Astrocyte (in vitro differentiated cells and primary cell): ENCODE measurements at places on chromosomes 12 and 14. TPM values are rescaled to one million over a fixed set of nuclear protein-coding genes. Genes with fewer than 3 reads are reported as not detected.
A peak's percentile ranks its signal among the peaks of the same experiment; 100 is the strongest.

GRCh38 chr12:96548384-96548783 lies 59.0 kb downstream of the CFAP54 start:
- DNase-seq, result no peak

The C12orf54 gene
- 1.2 and 1.8 TPM in 2 replicates for total RNA-seq

The KCNC2 gene
- not detected in 2 replicates for total RNA-seq

DNA sequence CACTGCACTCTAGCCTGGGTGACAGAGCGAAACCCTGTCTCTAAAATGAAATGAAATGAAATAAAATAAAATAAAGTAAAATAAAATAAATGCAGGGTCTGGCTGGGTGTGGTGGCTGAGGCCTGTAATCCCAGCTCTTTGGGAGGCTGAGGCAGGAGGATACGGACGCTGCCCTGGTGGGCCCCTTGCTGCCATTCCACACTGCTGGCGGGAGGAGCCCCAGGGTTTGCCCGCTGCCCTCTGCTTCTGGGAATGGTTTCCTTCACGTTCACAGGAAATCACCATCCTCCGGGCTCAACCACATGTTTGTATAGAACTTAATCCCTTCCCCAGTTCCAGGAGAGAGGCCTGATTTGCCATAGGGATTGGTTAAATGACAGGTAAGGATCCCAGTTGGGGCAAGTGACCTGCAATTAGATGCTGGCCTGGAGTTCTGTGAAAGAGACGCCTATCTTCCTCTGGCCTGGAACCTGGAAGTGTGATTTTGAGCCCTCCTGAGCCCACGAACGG lies 29.3 kb downstream of the CALM1 start:
- DNase-seq, result no peak

The TSPAN8 gene
- not detected in 2 replicates for total RNA-seq

- peak; percentile 64 for DNase-seq
These were observed 38.7 kb downstream of the SH2B3 start for GRCh38 chr12:111444314-111444924.

The MYO1H gene
- not detected in 2 replicates for total RNA-seq

DNA sequence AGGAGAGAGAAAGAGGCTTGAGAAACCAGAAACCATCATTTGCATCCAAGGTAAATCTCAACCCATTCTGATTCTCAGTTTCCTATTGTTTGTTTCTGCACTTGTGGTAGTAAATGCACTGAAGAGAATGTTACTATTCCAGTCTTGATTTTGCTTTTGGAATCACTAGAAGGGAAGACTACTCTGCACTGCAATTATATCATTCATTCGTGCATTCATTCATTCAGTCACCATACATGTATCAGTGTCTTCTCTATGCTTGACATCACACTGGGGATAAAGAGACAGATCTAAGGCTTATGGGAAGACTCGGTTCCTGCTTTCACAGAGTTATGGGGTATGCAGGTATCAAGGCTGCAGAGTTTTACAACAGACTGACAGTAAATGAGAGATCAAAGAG lies 90.3 kb upstream of the EGLN3 start:
- DNase-seq, result no peak

- no peak for DNase-seq
These were observed 151.1 kb downstream of the KIF26A start for GRCh38 chr14:104289507-104289906.

GRCh38 chr12:130765186-130765659 lies 49.1 kb upstream of the RIMBP2 start:
- DNase-seq, result peak; percentile 45

GRCh38 chr12:50103767-50104321 lies at the start of gene GPD1:
GPD1 (plus strand) TSS chr12:50104008; CDS start chr12:50104051, 43 bp downstream.
- DNase-seq, result no peak

GRCh38 chr12:53128780-53129569 lies 25.7 kb downstream of the SOAT2 start:
- DNase-seq, result no peak

DNA sequence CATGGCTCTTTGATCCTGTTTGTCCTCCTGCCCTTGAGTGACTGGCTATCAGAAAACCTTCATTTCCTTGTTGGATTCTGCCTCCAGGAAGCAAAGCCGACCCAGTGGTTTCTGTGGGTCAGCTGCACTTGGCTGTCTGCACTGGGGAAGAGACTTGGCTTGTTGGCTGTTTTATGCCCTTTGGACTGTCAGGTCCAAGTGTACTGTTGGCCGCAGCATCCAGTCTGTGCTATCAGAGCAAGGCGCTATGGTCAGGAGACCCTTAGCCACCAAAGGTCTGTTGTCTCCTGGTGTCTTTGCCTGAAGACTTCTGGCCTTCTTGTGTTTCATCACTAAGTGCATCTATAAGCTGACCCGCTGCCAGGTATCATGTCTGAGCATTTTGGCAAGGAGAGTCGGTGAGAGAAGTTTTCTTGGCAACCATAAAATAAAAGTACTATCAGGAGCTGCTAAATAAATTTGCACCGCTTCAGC lies 177.4 kb upstream of the HIF1A start:
- no peak for DNase-seq

- DNase-seq, result no peak
These were observed 86.5 kb upstream of the CRY1 start for GRCh38 chr12:107179871-107180270.

GRCh38 chr12:7293670-7294069 lies 10.2 kb upstream of the ACSM4 start:
- no peak for DNase-seq

- DNase-seq, result no peak
These were observed 89.0 kb upstream of the PTPRR start for GRCh38 chr12:71009430-71010142.

DNA sequence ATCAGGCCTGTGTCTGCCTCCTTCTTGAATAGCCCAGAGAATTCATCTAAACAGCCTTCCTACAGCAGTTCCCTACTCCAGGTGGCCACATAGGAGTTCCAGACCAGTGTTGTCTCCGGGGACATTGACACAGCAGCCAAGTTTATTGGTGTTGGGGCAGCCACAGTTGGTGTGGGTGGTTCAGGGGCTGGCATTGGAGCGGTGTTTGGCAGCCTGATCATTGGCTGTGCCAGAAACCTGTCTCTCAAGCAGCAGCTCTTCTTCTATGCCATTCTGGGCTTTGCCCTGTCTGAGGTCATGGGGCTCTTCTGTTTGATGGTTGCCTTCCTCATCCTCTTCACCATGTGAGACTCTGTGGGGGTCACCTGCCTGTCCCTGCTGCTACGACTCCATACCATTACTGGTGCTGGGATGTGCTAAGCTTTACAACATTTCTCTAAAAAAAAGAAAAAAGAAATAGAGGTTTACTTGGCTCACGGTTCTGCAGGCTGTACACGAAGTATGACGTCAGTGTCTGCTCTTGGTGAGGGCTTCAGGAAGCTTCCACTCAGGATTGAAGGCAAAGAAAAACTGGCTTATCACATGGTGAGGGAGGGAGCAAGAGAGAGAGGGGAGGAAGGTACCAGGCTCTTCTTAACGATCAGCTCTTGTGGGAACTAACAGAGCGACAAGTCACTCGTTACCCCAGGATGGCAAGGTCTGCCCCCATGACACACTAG lies 57.5 kb downstream of the CHST11 start:
- DNase-seq, result no peak

GRCh38 chr14:101247842-101248725 lies 313.2 kb upstream of the DIO3 start:
- no peak for DNase-seq

- peak; percentile 55 for DNase-seq
These were observed 19.6 kb downstream of the TMPRSS12 start for GRCh38 chr12:50862316-50862715.
